Activated CD8-positive, alpha-beta T cell treated with anti-CD3 and anti-CD28 coated beads for 36 hours (primary cell): ENCODE measurements at places on chromosomes 4 and X. TPM values are rescaled to one million over a fixed set of nuclear protein-coding genes. Genes with fewer than 3 reads are reported as not detected.
A peak's percentile ranks its signal among the peaks of the same experiment; 100 is the strongest.

- DNase-seq = no peak
Observed at GRCh38 chr4:26022346-26023202, 108.6 kb downstream of the SMIM20 start.

GRCh38 chr4:28075401-28075956, 1214.8 kb downstream of the STIM2 start:
- DNase-seq = no peak

DNA sequence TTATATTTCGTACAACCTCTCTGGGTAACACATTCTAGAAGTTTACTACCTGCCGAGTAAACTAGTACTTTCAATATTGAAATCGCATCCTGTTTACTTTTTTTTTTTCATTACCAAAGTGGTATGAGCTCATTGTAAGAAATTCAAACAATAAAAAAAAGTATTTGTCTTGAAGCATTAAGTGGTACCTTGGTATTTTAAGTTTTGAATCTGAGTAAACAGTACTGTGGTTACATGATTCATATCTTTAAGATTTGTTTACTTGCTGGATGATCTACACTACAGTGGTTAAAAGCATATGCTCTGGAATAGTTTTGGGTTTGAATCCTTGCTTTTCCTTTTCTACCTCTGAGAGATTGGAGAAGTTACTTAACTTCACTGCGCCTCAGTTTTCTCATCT, 3.8 kb upstream of the MMGT1 start:
- no peak for DNase-seq

DNA sequence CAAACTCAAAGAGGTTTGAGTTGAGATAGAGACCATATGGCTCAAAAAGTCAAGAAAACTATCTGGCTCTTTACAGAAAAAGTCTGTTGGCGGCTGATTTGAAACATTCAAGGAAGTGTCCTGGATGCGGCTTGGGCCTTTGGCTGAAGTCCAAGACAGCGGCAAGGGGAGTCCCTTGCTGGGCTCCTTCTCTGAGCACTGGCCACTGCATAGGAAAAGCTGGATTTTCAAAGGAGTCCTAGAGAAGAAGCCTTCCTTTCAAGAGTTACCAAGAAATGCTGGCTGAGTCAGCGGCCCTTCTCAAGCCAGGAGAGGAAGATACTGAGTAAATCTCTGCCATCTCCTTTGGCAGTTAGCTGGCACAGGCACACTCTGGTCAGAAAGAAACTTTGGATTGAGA, 12.1 kb downstream of the APLN start:
- DNase-seq = no peak

GRCh38 chr4:49044270-49044669, 58.2 kb downstream of the CWH43 start:
- no peak for DNase-seq

GRCh38 chrX:19670321-19670750, 155.0 kb upstream of the MAP3K15 start:
- DNase-seq = no peak

- peak; percentile 1 for DNase-seq
Observed at GRCh38 chrX:37060999-37061398, 52.8 kb downstream of the FAM47C start.

- no peak for DNase-seq
Observed at GRCh38 chrX:150326541-150327247, 36.4 kb upstream of the MAMLD1 start.

- DNase-seq = no peak
Observed at GRCh38 chr4:53497487-53498244, 93.6 kb downstream of the LNX1 start.

GRCh38 chr4:19213388-19213787, 1038.3 kb upstream of the SLIT2 start:
- no peak for DNase-seq

- peak; percentile 71 for DNase-seq
Observed at GRCh38 chr4:56908206-56909085, 746 bp downstream of the REST start.

- DNase-seq = no peak
Observed at GRCh38 chrX:9362363-9362928, 102.4 kb upstream of the TBL1X start.

DNA sequence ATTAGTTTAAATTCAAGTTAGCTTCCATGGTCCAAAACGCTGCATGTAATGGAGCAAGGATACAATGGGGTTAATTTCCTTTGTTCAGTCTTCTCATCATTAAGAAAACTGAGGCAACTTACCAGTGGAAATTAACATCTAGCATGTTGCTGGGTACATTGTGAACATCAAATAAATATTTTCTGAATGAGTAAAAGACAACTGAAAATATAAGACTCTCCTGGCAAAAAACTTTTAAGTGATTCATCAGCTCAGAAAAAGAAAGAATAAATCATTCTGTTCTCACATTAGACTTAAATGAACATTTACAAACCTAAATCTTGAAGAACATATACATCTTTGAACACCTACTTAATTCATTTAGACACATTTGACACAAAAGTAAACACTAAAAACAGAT, 138.4 kb upstream of the ETNPPL start:
- no peak for DNase-seq

GRCh38 chr4:41044165-41044564, 170.2 kb downstream of the APBB2 start:
- no peak for DNase-seq

DNA sequence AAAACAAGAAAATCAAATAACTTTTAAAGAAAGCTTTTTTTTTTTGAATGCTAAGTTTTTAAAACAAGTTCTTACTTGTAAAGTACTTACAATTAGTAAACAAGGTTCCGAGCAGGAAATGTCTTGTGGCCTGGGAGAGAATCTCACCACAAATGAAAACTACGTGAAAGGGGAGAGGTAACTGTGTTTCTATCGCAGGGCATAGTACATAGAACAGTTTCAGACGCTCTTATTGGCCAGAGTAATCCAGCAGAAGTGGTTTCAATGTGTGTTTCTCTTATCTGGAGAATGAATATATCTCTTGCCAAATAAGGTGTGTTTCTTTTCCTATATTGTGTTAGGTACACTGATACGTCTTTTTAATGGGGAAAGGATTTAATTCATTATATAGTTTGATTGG, at the start of gene PLAC8:
TSS of gene PLAC8 (minus strand) at position 154 of the 400 bp plus-strand sequence. CDS start 6,808 bp downstream, outside the sequence.
- DNase-seq = peak; percentile 67

- no peak for DNase-seq
Observed at GRCh38 chrX:13774696-13775095, 40.1 kb downstream of the OFD1 start.

DNA sequence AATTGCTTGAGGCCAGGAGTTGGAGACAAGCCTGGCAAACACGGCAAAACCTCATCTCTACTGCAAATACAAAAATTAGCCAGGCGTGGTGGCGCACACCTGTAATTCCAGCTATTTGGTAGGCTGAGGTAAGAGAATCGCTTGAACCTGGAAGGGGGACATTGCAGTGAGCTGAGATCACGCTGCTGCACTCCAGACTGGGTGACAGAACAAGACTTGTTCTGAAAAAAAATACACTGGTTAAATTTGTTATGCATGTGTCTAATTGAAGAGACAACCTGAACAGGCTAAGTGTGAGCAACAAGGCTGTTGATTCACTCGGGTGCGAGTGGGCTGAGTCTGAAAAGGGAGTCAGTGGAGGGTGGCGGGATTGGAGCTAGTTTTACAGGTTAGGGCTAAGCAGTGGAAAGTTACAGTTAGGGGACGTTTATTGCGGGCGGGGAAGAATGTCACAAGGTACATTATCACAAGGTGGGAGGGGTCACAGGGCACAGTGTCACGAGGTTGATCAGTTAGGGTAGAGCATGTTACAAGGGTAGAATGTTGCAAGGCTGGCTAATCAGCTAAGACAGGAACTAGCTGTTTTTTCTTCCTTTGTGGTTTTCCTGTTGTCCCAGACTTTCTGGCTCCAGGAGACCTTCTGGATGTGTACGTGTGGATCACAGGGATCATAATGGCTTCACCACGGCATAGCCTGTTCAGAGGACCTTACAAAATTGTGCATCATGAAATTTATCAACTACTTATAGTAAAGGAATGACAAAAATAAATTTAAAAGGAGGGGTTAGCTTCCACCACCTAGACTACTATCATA, 115.8 kb downstream of the NAA11 start:
- no peak for DNase-seq

DNA sequence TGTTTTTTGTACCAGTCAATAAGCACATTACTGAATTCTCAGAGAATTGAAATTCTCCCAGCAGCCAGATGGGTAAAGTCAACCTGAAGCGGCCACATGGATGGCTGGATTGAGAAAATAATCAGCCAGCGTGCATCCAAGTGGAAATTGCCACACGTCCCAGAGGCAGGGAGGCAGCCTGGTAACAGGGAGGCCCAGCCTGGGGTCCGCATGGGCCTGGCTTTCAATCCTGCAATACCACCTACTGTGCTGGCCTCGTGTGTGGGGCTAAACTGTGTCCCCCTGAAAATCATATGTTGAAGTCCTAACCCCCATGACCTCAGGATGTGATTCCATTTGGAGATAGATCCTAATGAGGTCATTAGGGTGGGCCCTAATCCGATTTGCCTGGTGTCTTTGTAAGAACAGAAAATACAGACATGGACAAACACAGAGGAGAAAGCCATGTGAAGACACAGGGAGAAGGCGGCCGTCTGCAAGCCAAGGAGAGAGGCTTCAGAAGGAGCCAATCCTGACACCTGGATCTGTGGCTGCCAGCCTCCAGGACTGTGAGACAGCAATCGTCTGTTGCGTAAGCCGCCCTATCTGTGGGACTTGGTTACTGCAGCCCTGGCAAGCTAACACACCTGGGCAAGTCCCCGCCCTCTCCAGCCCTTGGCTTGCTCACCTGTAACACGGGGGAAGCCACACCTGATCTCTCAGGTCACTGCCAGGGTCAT, 90.3 kb downstream of the JAKMIP1 start:
- DNase-seq = peak; percentile 12

- no peak for DNase-seq
Observed at GRCh38 chrX:131735127-131735526, 191.3 kb downstream of the OR13H1 start.

DNA sequence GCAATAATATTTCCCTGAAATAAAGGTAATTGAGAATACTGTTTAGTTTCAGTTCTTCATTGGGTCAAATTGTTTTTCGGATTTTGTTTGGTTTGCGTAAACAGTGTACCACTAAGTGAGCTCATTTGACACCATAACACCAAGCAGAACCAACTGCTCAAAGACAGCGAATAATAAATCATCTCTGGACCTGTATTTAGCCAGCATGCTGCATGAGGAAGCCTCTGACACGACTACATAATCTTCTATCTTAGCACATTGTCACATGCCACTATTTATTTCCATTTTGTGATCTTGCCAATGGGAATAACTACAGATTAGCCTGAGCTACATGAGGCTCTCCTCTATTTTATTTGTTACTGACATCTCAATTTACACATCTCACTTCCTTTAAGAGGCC, 12.1 kb upstream of the PRKG2 start:
- no peak for DNase-seq

DNA sequence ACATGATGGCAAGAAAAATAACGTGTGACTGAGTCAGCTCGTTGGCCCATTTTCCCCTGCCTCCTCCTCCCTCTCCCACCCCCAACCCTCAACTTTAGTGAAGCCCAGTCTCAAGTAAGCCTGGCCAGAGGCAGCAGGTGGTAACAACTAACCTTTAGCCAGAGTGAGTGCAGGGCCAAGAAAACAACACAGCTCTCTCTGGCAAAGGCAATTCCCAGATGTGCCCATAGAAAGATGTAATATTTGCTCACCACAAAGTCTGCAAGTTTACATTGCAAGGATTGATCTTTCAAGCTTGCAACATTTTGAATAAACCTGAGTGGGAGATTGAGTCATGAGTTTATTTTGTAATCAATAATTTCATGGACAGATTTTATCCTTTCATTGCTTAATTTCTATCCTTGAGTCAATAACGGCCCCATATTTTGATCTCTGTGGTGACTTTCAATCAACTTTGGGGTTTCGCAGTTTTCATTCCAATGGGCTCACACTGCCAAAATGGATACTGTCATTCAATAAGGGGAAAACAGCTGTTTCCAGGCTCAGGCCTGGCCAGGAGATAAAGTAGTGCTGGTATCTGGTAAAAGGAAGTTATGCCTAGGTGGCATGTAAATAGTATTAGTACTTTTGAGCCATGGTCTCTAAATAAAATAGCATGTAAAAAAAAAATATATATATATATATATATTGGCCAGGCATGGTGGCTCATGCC, 130.7 kb upstream of the TMEM164 start:
- DNase-seq = no peak

GRCh38 chr4:8922481-8922880, 50.8 kb upstream of the HMX1 start:
- no peak for DNase-seq

- no peak for DNase-seq
Observed at GRCh38 chrX:64196606-64197005, 8.9 kb downstream of the AMER1 start.

DNA sequence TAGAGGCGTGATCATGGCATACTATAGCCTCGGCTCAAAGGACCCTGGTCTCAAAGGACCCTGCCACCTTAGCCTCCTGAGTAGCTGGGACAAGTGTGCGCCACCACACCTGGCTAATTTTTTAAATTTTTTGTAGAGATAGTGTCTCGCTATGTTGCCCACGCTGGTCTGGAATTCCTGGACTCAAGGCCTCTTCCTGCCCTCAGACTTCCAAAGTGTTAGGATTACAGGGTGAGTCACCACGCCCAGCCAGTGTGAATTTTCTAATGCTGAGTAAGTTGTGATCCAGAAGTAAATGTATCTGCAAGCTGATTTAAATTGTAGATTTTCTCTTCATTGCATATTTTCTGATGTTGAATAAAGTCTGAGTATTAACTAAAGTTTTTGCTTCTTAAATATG, 2.6 kb upstream of the ZNF674 start:
- no peak for DNase-seq

DNA sequence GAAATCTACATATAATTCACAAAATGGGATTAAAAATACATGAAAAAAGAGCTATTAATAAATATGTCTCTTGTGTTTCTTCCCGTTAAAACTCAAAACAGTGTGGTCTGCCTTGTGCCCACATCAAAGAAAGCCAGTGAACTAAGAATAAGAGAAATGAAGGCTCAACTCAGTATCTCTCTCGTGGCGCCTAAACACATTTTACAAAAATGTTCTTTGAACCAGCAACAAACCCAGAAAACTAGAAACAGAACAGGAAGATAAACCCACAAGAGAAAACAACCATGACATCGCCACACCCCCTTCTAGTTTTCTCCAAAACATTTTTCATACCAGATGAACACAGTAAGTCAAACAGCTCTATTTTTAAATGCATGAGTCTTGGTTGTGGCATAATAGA, 130.1 kb downstream of the DCHS2 start:
- peak; percentile 17 for DNase-seq

- DNase-seq = no peak
Observed at GRCh38 chr4:20761382-20761781, 61.1 kb downstream of the PACRGL start.

GRCh38 chr4:16608611-16609125, 289.8 kb downstream of the LDB2 start:
- DNase-seq = no peak

- DNase-seq = peak; percentile 17
Observed at GRCh38 chr4:141636771-141637460, 533 bp downstream of the IL15 start.

The DCAF4L1 gene
- total RNA-seq = 0.31 TPM

The TMEM35A gene
- not detected for total RNA-seq

The RASL11B gene
- 0.34 TPM for total RNA-seq

The AMTN gene
- total RNA-seq = not detected

The ERAS gene
- not detected for total RNA-seq

The S100P gene
- 4.3 TPM for total RNA-seq

The MAGEA4 gene
- not detected for total RNA-seq

The S100G gene
- total RNA-seq = not detected

The DOCK11 gene
- total RNA-seq = 45.1 TPM

The ITIH6 gene
- total RNA-seq = not detected
